ENCODE measurements at places on chromosomes 12 and 14.

DNA sequence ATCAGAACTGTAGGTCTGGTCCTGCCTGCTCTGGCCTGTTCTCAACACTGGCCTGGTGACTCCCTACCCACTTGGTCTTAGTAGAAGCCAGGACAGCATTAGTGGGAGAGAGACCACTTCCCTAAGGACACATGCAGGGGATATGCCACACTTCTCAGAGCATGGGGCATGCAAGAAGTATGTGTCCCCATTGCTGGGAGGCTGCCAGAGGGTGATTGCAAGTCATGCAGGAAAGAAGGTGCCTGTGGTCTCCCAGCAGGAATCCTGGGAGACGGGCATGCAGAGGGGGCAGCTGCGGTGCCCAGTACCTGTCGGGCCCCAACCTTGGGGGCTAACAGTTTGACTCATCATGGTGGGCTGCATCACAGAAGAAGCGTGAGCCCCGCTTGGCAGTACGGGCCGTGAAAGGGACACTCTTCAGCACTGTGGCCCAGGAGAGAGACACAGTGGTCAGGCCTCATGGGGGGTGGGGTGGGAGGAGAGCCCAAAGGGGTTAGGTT is 23.0 kb downstream of the PRPF40B start:
- DNase-seq: no peak

DNA sequence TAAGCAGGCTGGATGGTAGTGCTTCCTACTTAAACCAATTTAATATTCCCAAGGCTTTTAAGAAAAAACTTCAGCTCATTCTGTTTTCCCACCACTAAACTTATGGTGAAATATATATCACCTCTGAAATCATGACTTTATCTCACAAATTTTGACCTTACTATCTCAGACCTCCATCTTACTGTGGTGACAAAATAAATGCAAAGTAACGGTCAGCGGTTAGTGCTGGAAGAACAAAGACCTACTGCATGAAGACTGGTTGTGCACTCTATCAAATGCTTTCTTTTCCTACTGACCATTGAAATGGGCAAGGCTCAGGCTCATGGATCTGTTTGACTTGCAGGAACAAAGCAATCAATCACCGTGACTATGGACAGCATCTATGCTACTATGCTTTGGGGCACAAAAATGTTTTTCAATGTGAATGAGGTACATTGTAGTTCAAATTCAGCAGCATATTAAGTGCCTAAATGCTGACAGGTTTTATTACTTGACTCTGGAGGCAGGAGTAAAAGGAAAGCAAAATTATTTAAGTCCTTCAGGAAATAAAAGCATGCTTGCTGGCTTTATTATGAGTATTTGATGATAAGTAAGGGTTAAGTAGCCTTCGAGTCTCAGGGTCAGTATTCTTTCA is 43.1 kb upstream of the GTF2A1 start:
- no peak for DNase-seq

DNA sequence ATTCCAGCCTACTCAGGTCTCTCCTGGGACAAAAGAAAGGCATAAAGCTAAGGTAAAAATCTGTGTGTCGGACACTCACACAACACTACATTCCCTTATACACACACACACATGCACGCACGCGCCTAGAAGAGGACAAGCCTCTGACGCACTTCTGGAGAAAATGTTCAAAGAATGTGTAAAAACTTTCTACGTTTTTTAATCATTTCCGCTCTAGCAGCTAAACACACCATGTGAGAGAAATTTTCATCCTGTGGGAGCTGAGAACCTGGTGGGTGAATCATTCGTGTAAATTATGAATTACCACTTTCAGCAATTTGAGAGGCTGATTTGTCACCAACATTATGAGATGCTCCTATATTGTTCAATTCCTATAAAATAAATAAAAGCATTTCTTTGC is 494.5 kb downstream of the TMEM132D start:
- no peak for DNase-seq

GRCh38 chr12:120115692-120116440 is 687 bp downstream of the RAB35 start:
- no peak for DNase-seq

- no peak for DNase-seq
Measured at GRCh38 chr14:87966816-87967215, 26.2 kb downstream of the GALC start.

DNA sequence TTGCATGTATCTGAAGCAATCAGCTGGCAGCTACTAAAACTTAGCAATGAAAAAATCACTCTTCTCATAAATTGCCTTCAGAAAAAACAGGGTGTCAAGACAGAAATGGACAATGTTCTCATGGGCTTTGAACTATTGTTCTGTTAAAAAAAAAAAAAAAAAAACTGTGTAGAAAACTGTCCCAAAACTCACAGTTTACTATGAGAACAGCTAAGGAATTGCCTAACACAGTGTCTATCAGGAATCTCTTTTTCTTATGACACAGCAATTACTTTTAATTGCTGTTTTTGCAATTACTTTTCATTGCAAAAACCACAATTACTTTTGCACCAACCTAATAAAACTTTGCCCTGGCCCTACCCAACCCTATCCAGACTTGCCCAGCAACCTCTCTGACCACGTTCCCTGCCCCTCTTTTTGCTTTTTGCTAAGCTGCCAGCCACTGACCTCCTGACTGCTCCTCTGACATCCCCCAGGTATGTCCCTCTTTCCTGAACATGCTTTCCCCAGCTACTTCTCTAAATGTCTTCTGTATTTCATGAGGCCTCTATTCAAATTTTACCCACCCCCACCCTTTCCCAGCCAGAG is 68.0 kb upstream of the SLCO1C1 start:
- DNase-seq: no peak

DNA sequence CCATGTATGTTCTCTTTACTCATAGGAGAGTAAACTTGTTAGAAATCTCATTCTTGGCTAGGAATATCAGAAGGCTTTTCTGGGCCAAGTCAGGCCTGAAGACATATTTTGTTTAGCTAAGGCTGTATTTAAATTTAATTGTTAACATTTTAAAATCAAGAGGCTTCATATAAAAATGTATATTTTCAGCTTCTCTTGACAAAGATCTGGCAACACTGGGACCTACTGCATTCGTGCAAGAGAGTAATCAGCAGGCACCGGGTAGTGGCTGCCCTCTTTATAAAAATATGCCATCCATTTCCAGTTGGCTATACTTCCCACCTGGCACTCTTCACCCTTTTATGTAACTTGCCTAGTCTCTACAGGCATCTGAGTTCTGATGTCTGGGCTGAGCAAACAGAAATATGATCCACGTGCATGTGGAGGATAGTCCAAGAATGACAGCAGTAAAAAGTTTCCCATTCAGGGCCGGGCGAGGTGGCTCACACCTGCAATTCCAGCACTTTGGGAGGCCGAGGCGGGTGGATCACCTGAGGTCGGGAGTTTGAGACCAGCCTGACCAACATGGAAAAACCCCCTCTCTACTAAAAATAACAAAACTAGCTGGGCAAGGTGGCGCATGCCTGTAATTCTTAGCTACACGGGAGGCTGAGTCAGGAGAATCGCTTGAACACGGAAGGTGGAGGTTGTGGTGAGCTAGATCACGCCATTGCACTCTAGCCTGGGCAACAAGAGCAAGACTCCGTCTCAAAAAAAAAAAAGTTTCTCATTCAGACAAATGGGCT is 2.0 kb upstream of the SOS2 start:
- no peak for DNase-seq

DNA sequence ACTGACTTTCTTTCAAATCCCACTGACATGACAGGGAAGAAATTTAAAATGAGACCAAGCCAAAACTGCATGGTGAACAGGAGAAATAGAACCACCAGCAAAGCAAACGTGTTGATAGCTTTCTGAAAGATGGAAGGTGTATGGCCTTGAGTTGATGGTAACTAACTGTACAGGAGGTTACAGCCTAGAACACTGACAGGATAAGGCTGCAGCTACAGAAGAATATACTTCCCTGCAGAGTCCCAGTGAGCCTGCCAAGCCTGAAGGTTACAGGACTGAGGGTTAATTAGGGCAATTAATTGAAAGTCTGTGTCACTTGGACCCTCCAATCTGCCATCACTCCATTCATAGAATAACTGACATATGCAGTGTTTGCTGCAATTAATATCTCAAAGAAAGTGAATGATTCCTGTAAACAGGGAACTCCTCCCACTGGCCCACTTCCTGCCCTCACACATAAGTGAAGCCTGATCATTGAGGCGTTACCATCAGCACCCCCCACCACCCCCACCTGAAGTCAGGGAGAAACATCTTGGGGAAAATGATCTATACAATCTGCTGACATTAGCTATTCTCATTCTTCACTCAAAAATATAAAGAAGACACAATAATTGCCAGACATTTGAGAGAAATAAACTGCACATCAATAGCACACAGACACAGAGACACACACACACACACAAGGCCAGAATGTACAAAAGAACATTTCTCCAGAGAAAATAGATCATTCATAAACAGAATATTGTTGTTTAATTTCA is 73.4 kb downstream of the GTF2A1 start:
- DNase-seq: no peak

GRCh38 chr12:1559676-1560091 is 34.7 kb downstream of the FBXL14 start:
- DNase-seq: no peak

DNA sequence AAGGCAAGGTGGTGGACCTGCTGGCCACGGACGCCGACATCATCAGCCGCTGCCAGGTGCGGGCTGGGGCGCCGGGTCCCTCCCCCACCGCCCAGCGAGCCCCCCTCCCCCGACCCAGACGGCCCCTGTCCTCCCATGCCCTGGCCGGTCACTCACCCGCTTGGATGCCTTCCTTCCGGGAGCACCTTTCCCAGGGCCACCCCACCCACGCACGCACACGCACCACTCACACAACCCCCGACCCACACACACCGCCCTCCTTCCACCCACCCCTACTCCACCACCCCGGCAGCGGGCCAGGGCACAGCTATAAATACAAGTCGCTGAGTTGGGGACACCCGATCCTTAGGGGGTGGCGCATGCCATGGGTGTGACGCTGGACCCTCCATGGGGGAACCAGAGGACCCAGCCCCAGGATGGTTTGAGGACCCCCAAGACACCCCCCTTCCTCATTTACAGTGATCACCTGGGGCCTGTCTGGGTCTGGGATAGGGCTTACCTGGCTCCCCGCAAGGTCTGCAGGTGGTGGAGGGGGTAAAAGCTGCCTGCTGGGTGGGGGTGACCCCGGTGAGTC is 465 bp downstream of the ADSS1 start:
- DNase-seq: no peak

GRCh38 chr14:72612041-72612440 is 281.9 kb downstream of the DPF3 start:
- DNase-seq: no peak

DNA sequence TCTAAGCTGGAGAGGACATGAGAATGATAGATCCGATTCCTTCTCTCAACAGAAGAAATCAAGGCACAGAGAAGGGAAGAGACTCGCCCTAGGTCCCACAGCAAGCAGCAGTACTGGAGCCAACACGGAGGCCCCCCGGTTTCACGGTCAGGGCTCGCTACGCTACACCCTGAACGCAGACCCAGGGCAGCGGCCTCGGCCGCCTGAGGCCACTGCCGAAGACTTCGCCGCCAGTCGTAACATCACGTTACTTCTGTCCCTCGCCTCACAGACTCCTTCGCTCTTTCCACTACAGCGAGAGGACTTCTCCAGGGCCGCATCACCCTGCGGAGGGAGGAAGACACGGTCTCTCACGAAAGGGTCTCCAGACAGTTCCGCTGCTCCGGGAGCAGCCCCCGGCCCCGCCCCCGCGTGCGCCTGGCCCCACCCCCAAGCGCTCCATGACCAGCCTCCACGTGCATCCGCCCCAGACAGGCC is 411 bp upstream of the DCAF4 start:
- peak; percentile 84 for DNase-seq

DNA sequence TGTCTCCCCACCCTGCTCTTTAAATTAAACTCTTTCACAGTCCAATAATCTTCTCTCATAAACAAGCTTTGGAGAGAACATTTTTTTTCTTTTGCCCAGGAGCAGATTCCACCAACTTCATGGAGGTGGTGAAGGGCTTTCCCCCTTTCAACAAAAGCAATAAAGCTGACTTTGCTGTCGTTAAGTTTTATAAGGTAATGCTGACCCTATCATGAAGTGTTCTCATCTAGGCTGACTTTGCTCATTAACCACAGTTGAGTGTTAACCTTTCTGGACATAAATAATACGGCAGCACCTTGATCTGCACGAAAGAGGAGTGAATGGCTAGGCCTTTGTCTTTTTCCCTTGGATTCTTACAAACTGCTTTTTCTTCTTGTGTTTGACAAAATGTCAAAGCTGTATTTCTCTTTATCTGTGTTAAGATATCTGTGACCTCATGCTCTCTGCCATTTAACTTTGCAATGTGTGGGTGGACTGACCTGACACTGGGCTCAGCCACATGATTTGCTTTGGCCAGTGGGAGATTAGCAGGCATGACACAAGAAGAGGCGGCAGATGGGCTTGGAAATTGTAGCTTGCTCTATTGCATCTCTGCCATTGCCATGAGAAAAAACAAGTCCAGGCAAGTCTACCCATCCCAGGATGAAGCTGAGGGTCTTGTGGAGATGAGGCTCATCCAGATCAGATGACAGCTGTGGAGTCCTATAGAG is 470.9 kb upstream of the CCDC196 start:
- no peak for DNase-seq

- DNase-seq: no peak
Measured at GRCh38 chr12:50739611-50740010, 24.3 kb upstream of the ATF1 start.
